ENCODE measurements at places on chromosomes 3 and 15.
A peak's percentile ranks its signal among the peaks of the same experiment; 100 is the strongest.

DNA sequence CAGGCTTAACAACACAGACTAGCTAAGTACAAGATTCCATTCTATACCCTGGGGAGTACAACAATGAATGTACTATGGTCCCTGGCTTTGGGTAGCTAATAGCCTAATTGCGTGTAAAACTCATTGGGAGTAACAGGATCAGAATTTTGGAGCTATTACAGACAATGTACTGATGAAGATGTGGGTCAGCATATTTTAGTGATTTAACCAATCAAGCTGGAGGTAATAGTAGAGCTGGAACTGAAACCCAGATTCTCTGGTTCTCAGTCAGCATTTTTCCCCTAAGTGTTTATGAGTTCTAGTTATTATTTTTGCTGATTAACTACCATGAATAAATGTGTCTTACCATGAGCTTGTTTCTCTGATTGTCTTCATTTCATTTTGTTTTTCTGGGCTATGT, 578.7 kb downstream of the NLGN1 start:
- DNase-seq: no peak

GRCh38 chr3:8893001-8893400, 70.3 kb downstream of the RAD18 start:
- no peak for DNase-seq

DNA sequence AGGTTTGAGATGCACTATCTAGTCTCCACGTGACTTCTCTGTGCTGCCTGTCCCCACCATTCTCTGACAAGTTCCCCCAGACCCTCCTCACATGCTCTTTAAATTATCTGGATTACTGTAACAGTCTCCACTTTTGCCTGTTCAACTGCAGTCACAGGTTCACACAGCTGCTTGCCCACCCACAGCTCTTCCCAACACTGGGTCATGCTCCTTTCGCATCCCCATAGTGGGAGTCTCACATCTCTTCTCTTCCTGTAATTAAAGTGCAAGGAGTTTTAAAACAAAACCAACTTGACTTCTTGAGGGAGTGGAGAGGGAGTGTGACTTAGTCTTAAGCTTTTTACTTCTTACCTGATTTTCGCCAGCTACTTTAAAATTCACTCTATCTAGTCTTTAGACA, 178.8 kb downstream of the PLCL2 start:
- no peak for DNase-seq

GRCh38 chr3:73041537-73041936, 19.9 kb upstream of the EBLN2 start:
- no peak for DNase-seq

- DNase-seq: no peak
Measured at GRCh38 chr3:186299327-186299726, 62.7 kb downstream of the DGKG start.

DNA sequence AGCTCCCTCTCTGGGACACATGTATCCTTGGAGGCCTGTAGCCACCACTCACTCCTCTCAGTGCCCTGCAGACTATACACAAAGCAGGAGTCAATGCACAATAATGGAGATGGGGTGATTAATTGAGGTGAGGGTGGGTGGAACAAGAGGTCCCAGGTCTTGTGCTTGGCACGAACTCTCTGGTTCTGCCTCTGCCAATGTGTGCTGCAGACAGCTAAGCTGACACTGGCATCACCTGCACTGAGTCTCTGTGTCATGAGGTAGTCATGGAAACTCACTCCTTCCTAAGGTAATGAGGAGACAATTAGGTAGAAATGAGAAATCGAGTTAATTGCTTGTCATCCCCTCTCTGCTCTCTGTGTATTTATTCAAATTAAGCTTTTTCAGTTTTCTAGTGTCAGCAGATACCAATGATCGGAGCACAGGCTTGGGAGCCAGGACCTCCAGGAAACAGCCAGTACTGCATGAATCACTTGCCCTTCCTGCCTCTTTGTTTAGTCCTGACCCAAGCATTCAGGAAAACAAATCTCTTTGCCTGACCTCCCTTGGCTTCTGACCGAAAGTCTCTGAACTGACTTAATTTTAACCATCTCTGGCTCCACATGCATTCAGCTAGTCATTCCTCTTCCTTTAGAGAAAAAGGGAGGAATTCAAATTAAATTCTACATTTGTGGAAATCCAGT, 56.7 kb downstream of the DRD3 start:
- DNase-seq: peak; percentile 12

All from endothelial cell (in vitro differentiated cells).